ENCODE measurements at places on chromosomes 11 and 22.
A peak's percentile ranks its signal among the peaks of the same experiment; 100 is the strongest.

- no peak for DNase-seq
Measured at GRCh38 chr11:62922653-62923431, 1.7 kb upstream of the CHRM1 start.

DNA sequence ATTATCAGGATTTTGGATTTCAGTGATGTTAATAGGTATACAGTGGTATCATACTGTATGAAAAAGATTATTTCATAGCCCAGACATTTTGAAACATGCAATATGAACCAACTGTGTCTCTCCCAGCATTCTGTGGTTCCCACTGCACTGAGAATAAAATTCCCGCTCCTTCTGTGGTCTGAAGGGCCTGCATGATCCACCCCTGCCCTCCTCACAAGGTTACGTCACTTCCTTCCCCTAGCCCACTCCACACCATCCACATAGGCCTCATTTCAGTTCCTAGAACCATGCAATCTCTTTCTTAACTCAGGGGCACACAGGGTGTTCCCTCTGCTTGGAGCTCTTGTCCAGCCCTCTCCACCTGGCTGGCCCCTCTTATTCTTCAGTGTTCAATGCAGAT lies 103.1 kb downstream of the TSPAN18 start:
- DNase-seq: no peak

DNA sequence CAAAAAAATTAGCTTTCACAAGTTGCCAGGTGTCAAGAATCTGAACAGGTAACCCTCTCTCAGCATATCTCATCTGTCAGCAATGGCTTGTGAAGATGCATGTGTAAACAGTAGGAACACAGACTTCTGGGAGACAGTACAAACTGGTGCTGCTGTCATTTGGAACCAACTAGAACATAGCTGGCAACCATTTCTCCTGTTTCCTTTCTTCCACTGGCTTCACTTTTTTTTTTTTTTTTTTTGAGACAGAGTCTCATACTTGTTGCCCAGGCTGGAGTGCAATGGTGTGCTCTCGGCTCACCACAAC lies 2.1 kb upstream of the PIK3C2A start:
- no peak for DNase-seq

DNA sequence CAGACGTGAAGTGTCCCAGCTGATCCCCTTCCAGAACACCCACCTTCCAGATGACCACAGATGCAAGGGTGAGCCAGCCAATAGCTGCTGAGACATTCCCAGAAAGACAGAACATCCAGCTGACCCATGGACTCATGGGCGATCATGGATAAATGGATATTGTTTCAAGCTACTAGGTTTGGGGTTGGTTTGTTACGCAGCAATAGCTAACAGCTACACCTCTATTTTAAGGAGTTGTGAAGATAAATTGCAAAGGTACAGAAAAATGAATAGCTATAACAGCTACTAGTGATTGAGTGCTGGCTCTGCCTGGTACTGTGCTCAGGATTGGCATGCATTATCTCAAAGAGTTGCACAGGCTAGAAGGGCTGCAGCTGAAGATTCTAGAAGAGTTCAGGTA lies 122.5 kb downstream of the MIAT start:
- DNase-seq: no peak

- DNase-seq: no peak
Measured at GRCh38 chr11:77800449-77800848, 20.1 kb downstream of the RSF1 start.

GRCh38 chr22:35367331-35367886 lies 13.5 kb upstream of the HMOX1 start:
- DNase-seq: no peak

- DNase-seq: no peak
Measured at GRCh38 chr22:37850801-37851200, 1.6 kb downstream of the EIF3L start.

- DNase-seq: no peak
Measured at GRCh38 chr11:87254562-87254961, 216.8 kb downstream of the TMEM135 start.

- DNase-seq: no peak
Measured at GRCh38 chr11:104011044-104011443, 25.4 kb upstream of the DDI1 start.

GRCh38 chr22:39388261-39389011 lies 11.1 kb upstream of the TAB1 start:
- DNase-seq: no peak

DNA sequence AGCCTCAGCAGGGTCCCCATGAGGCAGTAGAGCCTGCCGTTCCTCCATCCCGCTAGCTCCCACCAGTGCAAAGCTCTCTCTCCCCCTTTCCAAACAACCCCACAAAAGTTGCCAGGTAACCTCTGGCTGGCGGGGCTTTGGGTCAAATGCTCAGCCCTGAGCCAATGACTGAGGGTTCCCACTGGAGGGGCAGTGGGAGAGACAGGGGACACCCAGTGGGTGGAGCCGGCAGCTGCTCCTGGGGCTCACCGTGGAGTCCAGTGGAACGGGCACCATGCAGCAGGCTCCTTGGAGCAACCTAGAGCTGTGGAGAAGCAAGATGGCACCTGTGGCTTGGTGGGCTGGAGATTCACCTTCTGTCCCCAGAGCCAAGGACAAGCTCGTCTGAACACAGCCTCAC lies 25.0 kb upstream of the PPARA start:
- DNase-seq: no peak

GRCh38 chr11:33893711-33894397 lies 2.0 kb upstream of the LMO2 start:
- peak; percentile 19 for DNase-seq

GRCh38 chr22:46122511-46122971 lies 27.8 kb upstream of the PPARA start:
- DNase-seq: peak; percentile 56

DNA sequence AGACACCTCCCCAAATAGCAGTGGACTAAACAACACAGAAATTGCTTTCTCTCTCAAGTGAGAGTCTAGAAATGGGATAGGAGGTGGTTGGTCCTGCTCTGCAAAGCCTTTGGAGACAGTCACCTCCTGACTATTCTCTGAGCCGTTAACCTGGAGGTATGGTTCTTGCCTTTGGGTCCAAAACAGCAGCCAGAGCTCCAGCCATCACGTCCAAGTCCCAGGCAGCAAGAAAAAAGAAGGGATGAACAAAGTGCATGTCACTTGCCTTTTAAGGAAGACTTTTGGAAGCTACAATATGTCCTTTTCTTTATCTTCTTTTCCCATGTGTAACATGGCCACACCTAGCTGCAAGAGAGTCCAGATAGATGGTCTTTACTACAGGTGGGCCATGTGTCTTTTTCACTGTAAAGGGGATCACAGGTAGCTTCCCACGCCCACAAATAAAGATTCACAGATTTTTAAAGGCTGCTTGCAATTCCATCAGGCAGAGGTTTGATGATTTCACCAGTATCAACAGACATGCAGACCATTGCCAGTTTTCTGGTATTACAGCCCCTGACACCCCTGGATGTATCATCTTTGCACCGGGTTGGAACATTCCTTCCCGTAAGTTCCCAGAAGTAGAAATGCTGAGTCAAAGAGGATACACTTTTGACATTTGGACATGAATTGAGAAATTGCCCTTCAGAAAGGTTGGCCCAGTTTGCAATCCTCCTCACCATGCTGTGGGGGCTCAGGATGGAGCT lies 66.0 kb downstream of the MYEOV start:
- no peak for DNase-seq
